ENCODE measurements at places on chromosomes 16 and 17.

- no peak for DNase-seq
These were observed 1.3 kb upstream of the ST3GAL2 start for GRCh38 chr16:70440009-70440692.

DNA sequence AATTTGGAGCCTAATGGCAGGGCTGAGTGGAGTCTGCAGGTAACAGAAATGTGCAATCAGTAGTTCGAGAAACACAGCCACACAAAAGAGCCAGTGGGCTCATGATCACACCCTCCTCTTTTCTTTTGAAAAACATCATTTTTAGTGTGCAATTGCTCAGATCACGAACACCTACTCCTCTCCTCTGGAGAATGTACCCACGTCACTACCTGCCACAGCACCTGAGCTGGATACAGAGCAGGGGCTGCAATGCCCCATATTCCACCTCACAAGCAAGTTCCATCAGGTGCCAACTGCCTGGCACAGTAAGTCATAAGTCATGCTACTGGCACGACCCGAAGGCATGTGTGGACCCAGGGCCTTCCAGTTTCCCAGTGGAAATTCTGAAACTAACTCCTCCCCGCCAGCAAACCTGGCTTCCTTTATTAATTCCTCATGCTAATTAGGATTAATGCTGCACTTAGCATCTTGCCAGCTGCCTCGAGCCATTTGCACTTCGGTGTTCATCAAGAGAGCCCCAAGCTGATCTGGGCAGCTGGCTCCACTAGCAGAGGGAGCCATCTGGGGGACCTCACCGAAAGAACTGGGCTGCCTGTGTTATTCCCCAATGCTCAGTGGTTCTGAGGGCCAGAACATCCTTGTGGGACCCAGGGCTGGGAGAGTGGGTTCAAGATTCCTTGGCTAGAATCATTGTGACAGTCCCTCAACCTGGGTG, 2.4 kb downstream of the CACNG4 start:
- no peak for DNase-seq

DNA sequence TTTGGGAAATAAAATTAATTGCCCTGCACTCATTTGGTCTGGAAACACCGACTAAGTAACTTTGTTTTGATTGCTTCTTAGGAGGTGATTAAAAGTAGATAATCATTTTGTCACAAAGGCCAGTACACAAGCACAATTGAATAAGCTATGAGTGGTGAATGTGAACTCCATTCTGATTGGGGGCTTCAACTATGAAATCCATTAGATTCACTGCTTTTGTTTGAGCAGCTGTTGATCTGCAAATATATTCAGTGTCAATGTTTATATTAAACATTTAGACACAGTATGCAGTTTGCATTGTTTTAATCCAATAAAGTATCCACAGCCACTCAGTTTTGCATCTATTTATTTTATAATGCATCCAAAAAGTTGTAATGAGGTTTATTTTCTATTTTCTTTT, 817.5 kb downstream of the CDH11 start:
- DNase-seq = no peak

DNA sequence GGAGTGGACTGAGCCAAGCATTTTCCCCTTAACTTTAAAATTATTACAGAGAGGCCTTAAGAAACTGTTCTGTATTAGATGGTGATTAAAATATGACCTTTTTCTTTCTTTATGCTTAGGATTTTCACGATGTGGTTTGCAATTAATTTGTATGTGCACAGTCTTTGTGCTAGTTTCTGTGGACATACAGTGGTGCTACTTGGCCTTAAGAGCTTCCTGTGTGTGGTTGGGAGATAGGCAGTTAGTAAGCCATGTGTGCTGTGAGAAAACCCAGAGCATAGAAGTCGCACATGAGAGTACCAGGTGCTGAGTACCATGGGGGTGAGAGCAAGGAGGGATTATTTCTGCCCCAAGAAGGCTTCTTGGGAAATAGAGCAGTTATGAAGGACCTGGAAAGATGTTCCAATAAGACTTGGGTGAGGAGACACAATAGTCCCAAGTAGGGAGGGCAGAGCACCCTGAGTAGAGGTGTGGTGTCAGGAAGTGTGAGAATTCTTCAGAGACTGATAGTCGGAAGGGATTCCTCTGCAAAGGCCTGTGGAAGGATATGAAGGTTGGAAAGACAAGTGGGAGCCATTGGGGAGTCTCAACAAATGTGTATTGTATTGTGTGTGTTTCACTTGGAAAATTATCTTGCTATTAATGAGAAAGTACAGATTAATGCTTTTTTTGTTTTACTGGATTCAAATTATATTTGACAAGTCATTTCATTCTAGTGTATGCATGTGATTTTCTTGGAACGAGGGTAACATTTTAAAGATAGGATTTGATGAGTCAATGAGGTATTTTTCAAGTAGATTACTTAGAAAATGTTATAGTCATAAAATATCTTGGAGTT, 239.9 kb downstream of the PRKCA start:
- DNase-seq = no peak

DNA sequence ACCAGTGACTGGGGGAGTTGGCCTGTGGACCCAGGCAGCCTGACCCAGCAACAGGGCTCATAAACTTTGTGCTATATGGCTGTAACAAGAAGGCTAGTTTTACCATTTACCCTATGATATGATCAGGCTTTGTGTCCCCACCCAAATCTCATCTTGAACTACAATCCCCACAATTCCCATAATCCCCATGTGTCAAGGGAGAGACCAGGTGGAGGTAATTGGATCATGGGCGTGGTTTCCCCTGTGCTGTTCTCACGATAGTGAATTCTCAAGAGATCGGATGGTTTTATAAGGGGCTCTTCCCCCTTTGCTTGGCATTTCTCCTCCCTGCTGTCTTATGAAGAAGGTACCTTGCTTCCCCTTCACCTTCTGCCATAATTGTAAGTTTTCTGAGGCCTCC, 111.2 kb upstream of the NLRP1 start:
- no peak for DNase-seq

DNA sequence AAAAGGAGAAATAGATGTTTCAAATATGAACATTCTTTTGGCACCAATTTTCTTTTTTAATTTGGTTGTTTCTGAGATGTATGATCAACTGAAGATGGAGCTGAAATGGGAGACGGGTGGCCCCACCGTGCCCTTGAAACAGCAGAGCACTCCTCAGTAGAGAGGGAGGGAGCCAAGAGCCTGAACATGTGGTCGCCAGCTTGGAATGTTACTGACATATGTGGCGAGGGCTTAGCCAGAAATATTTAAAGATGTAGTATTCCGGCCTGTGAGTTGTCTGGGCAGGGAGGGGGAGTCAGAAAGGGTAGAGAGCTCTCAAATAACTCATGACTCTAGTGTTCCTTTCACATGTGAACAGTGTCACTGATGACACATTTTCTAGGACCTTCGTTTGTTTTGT, 13.3 kb upstream of the MRC2 start:
- DNase-seq = peak; percentile 66

- DNase-seq = peak; percentile 51
These were observed 193.3 kb downstream of the IRX3 start for GRCh38 chr16:54093281-54093680.

GRCh38 chr17:10622617-10623485, 34.3 kb downstream of the MYH3 start:
- DNase-seq = no peak

DNA sequence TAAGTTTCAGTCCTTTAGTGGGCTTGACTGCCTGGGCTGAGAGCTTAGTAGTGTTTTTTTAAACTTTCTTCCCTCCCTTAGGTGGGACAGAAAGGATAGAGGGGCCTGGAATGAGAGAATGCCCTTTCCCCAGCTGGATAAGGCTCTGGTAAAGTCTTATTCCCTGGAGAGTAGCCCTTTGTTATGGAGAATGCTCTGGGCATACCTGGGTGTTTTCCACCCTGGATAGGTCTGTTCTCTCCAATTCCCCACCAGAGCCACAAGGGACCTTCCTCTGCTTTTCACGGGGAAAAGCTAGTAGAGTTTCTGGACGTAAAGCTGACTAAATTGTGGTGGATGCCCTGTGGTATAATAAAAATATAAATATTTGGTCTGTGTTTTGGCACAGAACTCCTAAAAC, 164.1 kb downstream of the HS3ST4 start:
- no peak for DNase-seq

- no peak for DNase-seq
These were observed 67.9 kb downstream of the PRMT7 start for GRCh38 chr16:68378436-68379415.

DNA sequence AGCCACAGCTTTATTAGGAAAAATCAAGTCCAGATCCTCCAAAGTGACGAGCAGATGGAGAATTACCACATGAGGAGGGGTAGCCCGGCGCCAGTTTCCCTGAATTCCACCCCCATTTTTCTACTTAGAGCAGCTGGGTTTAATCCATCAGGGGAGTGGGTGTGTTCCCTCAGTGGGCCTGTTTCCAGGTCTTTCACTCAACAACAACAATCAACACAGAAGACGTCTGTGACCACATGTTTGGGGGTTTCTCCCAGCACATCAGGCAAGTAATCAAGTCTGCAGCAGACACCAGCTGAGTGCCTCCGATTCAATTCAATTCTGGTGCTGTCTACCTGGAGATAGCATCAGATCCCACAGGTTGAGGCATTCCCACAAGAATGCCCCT, 6.8 kb downstream of the SLC6A2 start:
- no peak for DNase-seq

- DNase-seq = no peak
These were observed 54.5 kb downstream of the NDE1 start for GRCh38 chr16:15704545-15704987.

DNA sequence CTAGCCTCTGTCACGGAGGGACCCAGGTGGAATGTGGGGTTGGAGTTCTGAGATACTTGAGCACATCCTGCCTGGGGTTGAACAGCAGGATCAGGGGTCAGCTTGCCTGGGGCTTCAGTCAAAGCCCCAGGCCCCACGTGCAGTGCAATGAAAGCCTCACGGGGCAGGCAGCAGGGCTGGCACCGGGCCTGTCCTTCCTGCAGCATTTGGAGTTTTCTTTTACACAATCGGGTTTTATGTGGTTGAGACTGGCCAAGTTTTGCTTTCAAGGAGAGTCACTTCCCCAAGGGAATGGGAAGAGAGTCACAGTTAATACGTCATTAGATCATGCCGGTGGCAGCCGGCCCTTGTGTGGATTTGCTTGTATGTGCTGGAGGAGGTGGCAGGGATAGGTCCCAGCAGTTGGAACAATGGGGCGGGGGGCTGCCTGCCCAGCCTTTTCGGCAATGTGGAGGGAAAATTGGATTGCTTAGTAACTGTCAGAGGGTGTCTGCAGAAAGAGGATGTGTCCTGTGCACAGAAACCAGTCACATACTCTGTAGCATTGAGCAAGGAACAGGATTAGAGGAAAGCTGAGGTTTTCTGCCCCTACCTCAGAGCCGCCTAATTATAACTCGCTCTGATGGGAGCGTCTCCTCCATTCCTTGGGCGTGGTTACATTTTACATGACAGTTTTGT, 4.5 kb downstream of the RMI2 start:
- DNase-seq = no peak

GRCh38 chr17:3553419-3554401, 3.9 kb downstream of the TRPV3 start:
- DNase-seq = no peak

DNA sequence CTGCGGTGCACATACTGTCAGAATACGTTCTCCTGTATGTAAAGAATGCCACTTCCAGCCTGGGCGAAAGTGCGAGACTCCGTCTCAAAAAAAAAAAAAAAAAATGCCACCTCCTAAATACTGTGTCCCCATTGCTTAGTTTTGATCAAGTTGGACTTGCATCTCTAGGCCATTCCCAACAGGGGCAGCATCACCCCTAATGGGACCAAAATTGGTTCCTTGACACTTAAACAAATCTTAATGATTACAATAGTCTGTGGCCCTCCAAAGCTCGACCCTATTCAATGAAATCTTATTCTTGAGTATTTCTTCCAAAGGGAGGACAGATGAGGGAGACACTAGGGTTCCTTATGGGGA, 154.7 kb upstream of the PLCG2 start:
- no peak for DNase-seq

DNA sequence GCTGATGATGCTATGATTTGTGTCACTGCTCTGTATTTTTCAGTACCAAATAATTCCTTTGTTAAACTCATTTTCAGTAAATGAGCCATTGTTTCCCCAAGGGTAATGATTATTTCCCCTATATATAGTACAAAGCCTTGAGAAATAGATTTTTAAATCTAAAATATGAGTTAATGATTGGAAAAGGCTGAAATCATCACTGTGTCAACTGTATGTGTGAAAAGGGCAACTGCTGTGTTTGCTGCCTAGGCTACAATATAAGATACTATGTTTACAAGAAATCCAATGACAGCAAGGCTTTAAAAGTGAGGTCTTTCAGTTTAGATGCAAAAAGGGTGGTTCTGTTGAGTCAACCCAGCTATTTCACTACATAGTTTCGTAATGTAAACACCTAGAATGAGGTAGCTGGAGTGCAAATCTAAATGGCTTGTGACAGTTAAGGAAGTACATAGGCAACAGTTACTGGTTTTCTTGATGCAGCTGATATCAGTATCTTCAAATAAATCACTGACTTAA, 15.3 kb downstream of the NLK start:
- no peak for DNase-seq

GRCh38 chr16:73480381-73480780, 432.5 kb upstream of the ZFHX3 start:
- DNase-seq = no peak

DNA sequence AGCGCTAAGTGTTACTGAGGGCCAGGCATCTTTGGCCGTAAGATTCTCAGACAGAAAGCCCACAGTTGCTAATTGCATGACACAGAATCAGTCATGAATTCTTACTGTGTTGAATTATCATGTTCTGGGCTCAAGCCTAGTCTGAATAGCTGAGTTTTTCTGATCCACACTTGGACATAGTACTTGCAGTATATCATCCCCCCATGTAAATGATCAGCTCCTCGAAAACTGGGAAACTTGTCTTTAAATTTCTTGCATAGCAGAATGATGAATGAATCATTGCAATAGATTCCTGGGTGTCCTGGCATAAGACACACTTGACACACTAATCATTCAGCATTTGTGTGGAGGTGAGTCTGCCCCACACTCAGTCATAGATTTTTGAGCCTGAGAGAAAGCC, 2.2 kb downstream of the MLYCD start:
- no peak for DNase-seq

- no peak for DNase-seq
These were observed 117.7 kb downstream of the USP22 start for GRCh38 chr17:20925091-20925490.

All from smooth muscle cell of the brain vasculature (primary cell).